ENCODE measurements at places on chromosomes 3 and 15.

GRCh38 chr3:156216852-156217251, 96.5 kb downstream of the KCNAB1 start:
- no peak for DNase-seq

GRCh38 chr3:146594843-146595482, 10.2 kb downstream of the PLSCR5 start:
- DNase-seq, result peak; percentile 10

GRCh38 chr3:130748467-130748861, 1.8 kb upstream of the PIK3R4 start:
- DNase-seq, result no peak

DNA sequence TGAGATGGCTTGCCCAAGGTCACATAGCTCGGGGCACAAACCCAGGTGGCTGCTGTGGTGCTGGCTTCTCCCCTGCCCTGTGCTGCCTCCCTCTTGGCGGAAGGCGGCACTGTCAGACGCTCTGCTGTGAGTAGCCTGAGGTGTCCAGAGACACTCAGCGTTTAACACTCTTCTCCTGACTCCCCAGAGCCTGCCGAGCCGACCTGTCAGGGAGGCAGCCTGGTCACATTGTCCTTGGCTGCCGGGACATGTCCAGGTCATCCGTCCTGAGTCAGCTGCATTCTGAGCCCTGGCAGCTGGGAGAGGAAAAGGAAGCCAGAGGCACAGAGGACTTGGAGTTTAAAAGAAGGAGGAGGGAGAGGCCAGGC, 4.7 kb downstream of the LMAN1L start:
- no peak for DNase-seq

DNA sequence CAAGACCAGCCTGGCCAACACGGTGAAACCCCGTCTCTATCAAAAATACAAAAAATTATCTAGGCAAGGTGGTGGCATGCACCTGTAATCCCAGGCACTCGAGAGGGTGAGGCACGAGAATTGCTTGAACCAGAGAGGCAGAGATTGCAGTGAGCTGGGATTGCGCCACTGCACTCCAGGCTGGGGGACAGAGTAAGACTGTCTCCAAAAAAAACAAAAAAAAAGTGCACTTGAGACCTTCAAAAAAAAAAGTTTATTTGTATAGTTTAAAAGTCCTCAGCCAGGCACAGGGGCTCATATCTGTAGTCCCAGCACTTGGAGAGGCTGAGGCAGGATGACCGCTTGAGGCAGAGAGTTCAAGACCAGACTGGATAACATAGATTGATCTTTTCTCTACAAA, 2.1 kb downstream of the PBRM1 start:
- no peak for DNase-seq

- DNase-seq, result no peak
Observed at GRCh38 chr15:31083370-31083780, 18.1 kb downstream of the TRPM1 start.

DNA sequence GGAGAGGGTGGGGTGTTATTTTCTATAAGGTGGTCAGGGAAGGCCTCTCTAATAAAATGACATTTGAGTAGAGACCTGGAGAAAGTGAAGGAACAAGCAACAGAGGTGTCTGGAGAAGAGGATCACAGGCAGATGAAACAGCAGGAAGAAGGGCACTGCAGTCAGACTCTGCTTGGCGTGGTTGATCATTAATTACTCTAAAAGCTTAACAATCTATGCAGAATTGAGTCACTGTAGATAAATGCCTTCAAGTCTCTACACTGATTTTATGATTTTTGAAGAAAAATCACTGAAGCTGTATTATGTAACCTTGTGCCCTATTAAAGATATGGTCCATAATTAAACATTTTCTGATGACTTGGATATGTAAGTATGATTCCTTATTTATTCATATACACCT, 114.2 kb downstream of the TNIK start:
- DNase-seq, result no peak

DNA sequence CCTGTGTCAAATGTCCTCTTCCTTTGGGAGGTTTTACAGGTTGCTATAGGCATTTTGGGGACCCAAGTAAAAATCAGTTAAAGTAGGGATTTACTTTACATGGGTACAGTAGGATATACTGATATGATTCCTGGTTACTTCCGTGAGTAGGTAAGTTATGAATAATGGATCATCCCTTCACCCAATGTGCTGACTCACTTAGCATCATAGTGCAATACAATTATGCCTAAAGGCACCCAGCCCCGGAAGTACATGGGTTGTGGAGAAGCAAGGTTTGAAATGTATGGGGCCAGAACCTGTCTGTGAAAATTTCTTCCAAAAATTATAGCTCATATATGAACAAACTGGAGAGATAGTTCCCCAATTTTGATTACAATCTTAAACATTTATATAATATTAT, 64.0 kb downstream of the GLB1 start:
- no peak for DNase-seq

GRCh38 chr3:106206146-106206545, 337.3 kb upstream of the CBLB start:
- DNase-seq, result no peak

DNA sequence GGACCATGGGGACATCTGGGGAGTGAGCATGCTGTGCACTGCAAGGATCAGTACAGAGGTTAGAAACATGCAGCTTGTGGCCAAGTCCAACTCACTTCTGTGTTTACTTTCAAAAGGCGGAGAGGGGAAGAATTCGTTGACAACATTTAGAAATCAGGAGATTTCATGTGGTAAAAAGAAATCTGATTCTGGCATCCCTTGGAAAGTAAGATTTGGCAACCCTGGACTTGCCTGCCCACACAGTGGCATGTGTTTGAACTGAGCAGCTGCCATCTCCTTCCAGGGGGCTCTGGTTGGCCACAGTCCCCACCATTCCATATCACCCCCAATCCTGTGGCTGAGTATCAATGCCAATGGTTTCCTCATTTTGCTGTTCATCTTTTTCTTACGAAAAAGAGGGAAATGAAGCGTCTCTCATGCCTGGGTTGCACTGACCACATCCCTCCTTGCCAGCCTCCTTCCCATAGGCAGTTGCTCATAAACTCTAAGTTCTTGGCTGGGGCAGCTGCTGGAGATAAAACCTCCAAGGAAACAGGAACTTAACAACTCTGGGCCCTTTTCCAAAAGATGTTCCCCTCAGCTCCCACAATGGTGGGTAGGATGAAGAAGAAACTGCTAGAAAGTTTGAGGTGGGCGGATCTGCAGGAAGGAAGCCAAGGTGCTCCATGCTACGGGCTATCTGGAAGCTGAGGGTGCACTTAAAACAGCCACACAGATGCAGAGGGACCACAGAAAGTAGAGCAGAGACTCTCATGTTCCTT, 29.2 kb downstream of the SLC6A11 start:
- DNase-seq, result no peak

DNA sequence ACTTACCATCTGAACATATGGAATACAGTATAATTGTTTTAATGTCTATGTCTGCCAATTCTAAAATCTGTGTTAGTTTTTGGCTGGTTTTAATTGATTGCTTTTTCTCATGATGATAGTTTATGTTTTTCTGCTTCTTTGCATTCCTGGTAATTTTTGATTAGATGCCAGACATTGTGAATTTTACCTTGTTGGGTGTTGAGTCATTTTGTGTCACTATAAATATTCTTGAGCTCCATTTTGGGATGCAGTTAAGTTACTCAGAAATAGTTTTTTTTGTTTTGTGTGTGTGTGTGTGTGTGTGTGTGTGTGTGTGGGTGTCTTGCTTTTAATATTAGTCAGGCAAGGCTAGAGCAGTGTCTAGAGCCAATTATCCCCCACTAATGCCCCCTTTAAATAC, 818.8 kb upstream of the NR2F2 start:
- no peak for DNase-seq

DNA sequence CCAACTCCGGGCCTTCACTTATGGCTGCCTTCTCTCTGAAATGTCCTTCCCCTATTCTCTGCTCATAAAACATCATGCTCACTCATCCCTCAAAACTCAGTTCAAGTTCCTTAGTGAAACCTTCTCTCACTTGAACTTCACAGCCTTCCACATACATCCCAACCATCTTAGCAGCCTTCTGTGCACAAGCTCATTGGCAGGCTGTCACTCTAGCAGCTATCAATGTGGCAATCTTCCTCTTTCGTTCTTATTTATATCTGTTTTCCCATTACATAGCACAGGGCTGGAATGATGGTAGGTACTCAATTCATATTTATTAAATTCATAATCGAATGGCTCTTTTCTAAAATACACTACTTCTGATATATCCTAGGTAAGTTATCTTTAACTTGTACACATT, 66.4 kb upstream of the MCTP2 start:
- no peak for DNase-seq

DNA sequence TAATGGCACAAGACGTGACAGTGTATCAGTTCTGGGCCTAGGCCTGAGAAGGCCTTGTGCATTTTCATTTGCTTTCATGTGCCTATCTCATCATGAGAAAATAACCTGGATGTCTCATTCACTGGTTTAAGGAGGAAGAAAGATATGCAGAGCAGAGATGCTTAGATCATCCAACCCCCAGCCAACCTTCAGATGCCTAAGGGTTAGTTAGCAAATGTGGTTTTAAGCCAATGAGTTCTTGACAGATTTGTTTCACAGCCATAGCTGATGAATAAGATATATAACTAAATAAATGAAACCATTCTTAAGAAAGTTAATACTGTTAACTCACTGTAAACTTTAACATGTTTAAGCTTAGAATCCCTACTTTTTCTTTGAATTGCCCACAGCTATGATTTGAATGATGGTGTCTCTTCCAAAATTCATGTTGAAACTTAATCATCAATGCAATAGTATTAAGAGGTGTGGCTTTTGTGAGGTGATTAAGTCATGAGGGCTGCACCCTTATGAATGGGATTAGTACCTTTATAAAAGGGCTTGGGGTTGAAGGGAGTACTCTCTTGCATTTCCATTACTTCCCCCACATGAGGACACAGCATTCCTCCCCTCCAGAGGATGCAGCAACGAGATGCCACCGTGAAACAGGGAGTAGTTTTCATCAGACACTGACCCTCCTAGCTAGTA, 324.6 kb upstream of the TBC1D5 start:
- DNase-seq, result no peak

- DNase-seq, result no peak
Observed at GRCh38 chr15:93943586-93943985, 287.8 kb upstream of the MCTP2 start.

GRCh38 chr3:124812291-124813265, 74.6 kb downstream of the ITGB5 start:
- peak; percentile 97 for DNase-seq

- no peak for DNase-seq
Observed at GRCh38 chr3:148227534-148227933, 470.2 kb upstream of the AGTR1 start.

GRCh38 chr3:135172191-135172869, 377.3 kb downstream of the EPHB1 start:
- no peak for DNase-seq

- no peak for DNase-seq
Observed at GRCh38 chr15:73910522-73911303, 15.5 kb upstream of the LOXL1 start.

DNA sequence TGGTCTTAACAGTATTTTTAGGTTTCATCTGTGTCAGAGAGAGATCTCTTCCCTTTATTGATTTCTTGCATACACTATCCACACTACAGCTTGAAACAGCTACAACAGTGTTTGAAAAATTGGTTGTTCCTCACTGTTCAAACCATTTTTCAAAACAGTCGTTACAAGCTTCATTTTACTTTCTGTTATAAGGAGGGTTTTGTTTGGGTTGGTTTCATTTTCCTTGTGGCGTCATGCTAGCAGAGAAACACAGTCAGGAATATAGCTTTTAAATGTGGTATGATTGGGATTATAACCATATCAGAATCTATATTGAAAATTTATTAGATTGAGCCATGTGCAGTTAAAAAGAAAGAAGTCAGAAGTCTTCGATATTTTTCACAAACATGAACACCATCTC, 400.6 kb downstream of the ZBTB20 start:
- no peak for DNase-seq

GRCh38 chr3:11155341-11156025, 1.2 kb downstream of the HRH1 start:
- peak; percentile 76 for DNase-seq

GRCh38 chr3:164488893-164489292, 589.4 kb downstream of the SI start:
- no peak for DNase-seq

DNA sequence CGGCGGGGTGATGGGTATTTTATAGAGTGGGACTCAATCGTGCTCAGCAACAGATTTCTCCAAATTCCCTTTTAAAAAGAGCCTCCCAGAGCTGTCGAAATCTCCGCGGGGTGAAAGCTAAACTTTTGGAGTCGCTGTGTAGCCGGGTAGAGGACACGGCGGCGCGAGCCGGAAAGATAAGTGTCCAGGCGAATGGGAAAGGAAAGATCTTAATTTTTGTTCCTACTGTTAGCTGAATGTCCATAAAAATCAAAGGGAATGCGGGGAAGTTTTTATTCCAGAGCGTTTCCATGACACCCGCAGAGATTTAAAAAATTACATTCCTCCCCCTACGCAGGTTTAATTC, 9.1 kb downstream of the EOMES start:
- DNase-seq, result no peak

DNA sequence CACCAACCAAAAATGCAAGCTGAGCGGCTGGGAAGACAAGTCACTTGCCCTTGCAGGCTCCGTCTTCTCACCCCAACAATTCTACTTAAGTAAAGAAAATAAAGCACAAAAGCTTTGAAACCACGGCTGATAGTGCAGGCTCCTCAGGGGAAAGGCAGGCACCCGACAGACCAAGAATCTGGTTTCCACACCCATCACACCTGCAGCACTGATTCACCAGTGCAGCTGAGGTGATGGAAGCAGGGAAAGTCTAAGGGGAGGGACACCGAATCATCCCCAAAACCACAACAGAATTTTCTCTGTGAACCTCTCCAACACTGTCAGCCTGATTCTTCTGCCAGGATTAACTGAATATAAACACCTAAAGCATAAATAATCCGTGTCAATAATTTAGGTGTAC, 62.0 kb upstream of the NSMCE3 start:
- DNase-seq, result no peak

GRCh38 chr3:116441652-116442051, 3.6 kb downstream of the LSAMP start:
- DNase-seq, result no peak

- DNase-seq, result peak; percentile 60
Observed at GRCh38 chr3:196688349-196688748, 23.7 kb downstream of the CEP19 start.

- DNase-seq, result no peak
Observed at GRCh38 chr3:12034440-12034839, 30.3 kb downstream of the SYN2 start.

- no peak for DNase-seq
Observed at GRCh38 chr15:62057341-62057980, 2.8 kb downstream of the VPS13C start.

- DNase-seq, result no peak
Observed at GRCh38 chr3:16305111-16305541, 40.1 kb downstream of the OXNAD1 start.

GRCh38 chr3:137988152-137988551, 21.8 kb upstream of the CLDN18 start:
- DNase-seq, result no peak

DNA sequence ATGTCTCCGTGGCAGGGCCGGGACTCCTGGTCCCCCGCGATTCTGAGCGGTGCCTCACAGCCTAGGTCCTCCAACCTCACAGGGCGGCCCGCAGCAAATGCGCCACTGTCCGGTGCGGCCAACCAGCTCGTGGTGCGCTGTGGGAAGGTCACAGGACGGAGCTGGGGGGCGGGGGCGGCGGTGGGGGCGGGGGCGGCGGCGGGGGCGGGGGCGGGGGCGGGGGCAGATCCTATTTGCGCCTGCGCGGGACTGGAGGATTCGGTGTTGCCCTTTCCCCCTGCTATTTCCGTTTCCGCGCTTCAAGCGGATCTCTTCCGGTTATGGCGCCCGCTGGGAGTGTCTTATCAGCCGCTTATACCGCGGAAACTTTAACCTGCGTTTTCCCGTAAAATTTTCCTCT, 106.7 kb upstream of the SNRPN start:
- DNase-seq, result peak; percentile 36
